ENCODE measurements at places on chromosomes 7 and 10.

DNA sequence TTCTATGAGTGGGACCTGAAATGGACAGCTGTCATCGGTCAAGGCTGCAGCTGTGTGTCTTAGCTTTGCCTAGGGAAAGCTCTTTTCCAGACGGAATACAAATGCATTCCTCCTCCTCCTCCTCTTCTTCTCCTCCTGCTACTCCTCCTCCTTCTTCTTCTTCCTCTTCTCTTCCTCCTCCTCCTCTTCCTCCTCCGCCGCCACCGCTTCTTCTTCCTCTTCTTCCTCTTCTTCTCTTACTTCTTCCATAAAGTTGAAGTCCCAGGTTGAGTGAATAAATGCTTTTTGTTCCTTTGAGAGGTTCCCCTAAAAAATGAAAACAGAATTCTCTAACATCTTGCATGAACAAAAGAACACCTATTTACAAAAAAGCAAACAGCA lies 28.7 kb downstream of the KLF6 start:
- DNase-seq: no peak

- no peak for DNase-seq
These were observed 29.1 kb downstream of the POLL start for GRCh38 chr10:101558671-101559595.

DNA sequence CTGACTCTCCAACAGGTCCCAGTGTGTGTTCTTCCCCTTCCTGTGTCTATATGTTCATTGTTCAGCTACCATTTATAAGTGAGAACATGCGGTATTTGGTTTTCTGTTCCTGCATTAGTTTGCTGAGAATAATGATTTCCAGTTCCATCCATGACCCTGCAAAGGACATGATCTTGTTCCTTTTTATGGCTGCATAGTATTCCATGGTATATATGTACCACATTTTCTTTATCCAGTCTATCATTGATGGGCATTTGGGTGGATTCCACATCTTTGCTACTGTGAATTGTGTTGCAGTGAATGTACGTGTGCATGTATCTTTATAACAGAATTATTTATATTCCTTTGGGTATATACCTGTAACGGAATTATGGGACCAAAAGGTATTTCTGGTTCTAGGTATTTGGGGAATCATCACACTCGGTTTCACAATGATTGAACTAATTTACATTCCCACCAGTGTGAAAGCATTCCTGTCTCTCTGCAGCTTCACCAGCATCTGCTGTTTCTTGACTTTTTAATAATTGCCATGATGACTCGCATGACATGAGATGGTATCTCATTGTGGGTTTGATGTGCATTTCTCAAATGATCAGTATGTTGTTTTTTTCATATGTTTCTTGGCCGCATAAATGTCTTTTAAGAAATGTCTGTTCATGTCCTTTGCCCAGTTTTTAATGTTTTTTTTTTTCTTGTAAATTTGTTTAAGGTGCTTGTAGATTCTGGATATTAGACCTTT lies 60.2 kb downstream of the LSMEM1 start:
- DNase-seq: no peak

- no peak for DNase-seq
These were observed 299.1 kb downstream of the PLXNA4 start for GRCh38 chr7:132276976-132277725.

DNA sequence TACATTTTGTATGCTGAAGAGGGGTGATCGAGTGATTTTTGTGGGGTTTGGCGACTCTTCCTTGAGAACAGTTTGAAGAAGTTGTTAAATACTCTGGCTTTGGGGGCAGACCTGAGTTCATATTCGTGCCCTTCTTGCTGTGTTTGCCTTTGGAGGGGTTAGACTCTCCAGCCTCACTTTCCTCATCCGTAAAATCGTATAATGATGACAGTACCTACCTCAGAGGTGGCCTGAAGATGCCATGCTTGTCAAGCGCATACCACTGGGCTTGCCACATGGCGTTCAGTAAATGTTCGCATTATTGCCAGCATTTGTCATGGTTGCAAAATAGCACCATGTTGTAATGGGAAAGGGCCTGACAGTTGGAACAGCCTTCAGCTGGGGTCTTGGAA lies 1.3 kb downstream of the STK17A start:
- peak; percentile 69 for DNase-seq
